ENCODE measurements at places on chromosomes 2 and 18.

- DNase-seq = no peak
Observed at GRCh38 chr2:15780234-15780633, 160.1 kb upstream of the MYCN start.

DNA sequence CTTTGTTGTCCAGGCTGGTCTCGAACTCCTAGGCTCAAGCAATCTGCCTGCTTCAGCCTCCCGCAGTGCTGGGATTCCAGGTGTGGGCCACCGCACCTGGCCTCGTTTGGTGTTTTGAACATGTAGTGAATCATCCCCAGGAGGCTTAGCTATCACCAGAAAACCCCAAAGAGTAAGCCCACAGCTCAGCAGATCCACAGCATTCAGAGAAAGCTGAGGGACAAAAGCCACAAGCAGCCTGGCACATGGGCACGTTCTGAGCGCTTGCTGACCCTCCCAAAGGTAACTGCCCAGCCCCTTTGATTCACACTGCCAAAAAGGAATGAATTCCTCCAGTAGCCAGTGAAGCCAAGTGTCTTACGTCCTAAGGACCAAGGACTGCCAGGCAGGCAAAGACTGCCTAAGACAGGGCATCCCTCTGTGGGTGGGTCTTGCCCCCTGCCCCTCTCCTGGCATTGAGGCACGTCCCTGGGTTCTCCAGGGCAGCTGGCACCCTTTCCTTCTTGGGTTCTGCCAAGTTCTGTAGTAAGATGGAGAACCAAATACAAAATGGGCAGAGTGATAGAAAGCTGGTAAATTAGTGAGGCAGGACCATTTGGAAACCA lies 31.7 kb downstream of the MBP start:
- DNase-seq = no peak

GRCh38 chr2:114542695-114543094 lies 100.3 kb downstream of the DPP10 start:
- no peak for DNase-seq

- DNase-seq = no peak
Observed at GRCh38 chr18:9188359-9189231, 52.0 kb downstream of the ANKRD12 start.

DNA sequence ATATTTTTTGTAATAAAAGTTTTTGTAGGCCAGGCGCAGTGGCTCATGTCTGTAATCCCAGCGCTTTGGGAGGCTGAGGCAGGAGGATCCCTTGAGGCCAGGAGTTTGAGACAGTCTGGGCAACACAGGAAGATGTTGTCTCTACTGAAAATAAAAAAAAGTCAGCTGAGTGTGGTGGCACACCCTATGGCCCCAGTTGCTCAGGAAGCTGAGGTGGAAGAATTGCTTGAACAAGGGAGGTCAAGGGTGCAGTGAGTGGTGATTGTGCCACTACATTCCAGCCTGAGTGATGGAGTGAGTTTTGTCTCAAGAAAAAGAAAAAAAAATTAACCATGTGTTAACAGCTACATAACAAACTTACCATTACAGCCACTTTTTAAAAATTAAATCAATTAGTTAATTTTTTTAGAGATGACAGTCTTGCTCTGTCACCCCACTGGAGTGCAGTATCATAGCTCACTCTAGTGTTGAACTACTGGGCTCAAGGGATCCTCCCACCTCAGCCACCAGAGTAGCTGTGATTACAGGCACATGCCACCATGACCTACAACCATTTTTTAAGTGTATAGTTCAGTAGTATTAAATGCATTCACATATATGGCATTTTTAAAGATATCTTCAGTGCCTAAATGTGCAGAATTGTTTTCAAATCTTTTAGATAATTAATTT lies 67.2 kb upstream of the ACYP2 start:
- no peak for DNase-seq

DNA sequence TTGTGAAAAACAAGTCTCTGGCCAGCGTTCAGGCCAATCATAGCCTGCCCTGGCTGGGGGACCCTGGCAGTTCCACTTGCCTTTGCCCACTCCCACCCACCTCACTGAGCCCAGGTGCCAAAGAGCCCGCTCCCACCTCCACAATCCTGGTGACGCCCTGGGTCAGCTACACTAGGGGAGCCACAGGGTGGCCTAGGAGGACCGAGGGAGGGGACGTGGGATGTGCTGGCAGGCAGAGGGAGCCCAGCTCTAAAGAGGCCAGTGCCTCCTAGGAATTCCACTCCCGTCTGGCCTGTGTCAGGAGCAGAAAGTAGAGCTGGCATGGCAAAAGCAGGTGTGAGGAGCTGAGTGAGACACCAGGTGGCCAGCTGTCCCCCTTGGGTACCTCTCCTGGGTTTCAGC lies 49.3 kb downstream of the TNS1 start:
- DNase-seq = no peak

DNA sequence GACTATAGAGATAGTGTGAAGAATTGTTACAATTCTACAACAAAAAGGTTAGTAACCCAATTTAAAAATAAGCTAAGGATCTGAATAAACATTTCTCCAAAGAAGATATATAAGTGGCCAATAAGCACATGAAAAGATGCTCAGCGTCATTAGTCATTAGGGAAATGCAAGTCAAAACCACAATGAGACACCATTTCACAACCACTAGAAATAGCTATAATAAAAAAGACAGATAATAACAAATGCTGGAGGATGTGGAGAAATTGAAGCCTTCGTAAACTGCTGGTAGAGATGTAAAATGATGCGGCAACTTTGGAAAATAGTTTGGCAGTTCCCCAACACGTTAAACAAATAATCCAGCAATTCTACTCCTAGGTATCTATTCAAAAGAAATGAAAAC lies 366.5 kb upstream of the POU3F3 start:
- DNase-seq = no peak

DNA sequence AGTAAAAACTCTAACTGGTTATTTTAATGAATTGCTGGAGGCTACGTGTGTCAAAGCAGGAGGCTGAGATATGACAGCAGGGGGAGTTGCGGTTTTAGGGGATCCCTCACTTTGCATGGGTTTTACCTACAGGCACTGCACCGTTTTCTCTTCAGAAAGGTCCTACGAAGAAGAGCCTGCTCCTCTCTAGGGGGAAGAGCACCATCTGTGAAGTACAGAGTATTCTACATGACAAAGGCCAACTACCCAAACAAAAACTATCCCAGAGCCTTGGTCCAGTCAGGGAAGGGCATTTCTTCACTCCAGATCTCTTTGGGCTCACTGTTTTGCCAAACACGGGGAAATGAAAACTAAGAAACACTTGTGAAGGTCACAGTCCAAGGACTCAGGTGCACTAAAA lies 696.7 kb upstream of the SOX11 start:
- DNase-seq = no peak

- DNase-seq = no peak
Observed at GRCh38 chr2:213920014-213920413, 490.8 kb upstream of the VWC2L start.

- DNase-seq = no peak
Observed at GRCh38 chr2:31651267-31651666, 70.5 kb upstream of the SRD5A2 start.

GRCh38 chr2:178523596-178524134 lies 43.4 kb downstream of the PLEKHA3 start:
- DNase-seq = no peak

- DNase-seq = no peak
Observed at GRCh38 chr2:188668017-188668680, 306.0 kb upstream of the COL3A1 start.

DNA sequence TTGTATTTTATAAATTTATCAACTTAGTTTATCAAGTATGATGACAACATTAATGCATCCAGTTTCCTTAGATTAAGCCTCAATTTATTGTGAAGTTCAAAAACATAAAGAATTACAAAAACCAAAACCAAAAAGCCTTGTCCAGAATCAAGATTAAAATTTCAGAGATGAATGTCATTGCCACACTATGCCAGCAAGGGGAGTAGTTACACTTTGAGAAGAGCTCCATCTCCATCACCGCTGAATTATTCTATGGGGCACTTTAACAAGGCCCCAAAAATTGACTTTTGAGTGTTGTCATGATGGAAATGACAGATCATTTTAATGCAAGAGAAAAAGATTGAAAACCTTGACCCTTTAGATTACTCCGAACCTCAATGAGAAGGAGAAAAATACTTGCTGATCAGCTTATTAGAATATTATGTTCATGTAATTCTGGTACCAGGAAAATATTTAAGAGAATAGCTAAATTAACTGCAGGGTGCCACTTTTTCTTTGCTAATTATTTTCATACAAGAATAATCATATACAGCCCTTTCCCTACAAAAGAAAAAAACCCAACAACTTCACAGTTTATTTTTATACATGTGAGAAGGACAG lies 152.5 kb upstream of the AQP4 start:
- no peak for DNase-seq

DNA sequence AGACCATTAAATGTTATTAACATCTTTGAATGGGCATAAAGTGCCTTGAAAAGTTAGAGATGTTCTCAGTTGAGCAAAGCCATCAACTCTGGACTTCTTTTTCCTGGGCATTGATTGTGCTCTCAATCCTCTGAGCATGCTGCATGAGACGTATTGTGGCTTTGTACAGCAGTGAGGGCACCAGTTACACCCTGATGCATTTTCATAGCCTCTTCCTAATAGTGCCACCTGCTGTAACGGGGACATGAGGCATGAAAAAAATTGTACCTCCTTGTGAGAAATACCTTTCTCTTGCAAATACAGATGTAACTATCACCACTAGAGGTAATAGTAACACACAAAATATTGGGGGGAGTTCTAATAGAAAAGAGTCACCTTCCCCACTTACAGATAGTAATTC lies 697.5 kb downstream of the TMEM182 start:
- DNase-seq = no peak

GRCh38 chr2:38203446-38203810 lies 127.5 kb upstream of the CYP1B1 start:
- no peak for DNase-seq

DNA sequence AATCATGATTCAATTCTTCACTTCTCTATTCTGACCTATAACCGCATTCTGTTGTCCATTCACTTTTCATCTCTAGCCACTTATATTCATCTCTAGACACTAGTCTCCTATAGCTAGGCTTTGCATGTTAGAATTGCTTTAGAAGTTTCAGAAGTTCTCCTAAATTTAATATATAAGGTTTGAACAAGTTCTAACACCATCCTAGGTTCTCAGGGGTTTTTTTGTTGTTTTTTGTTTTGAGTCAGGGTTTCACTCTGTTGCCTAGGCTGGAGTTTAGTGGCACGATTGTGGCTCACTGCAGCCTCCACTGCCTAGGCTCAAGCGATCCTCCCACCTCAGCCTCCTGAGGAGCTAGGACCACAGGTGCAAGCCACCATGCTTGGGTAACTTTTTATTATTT lies 19.9 kb downstream of the WDSUB1 start:
- no peak for DNase-seq

DNA sequence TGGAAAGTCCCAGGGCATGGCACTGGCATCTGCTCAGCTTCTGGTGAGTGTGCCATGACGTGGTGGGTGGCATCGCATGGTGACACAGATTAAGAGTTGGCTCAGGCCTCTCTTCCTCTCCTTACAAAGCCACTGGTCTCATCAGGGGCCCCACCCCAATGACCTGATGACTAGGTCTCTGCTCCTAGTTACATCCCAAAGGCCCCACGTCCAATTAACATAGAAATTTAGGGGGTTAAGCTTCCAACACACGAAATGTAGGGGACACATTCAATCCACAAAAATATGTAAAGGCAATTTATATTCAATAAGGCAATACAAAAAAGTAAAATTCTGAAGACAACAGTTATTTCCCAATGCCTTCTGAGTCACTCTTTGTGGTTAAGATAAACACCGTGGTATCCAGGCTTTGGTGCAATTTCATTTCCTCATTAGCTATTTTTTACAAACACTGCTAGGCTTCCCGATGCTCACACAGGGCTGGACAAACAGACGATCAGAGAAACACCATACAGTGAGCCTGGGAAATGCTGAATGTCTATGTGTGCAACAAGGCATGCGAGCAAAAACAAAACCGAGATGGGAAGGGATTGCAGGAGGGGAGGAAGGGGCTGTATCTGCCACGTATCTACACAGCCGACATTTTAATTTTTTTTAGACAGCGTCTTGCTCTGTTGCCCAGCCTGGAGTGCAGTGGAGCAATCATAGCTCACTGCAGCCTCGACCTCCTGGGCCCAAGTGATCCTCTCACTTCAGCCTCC lies 67.2 kb downstream of the MBP start:
- DNase-seq = no peak

GRCh38 chr2:75367401-75367800 lies 168.1 kb upstream of the TACR1 start:
- no peak for DNase-seq

- DNase-seq = no peak
Observed at GRCh38 chr2:70643715-70644114, 90.1 kb upstream of the TGFA start.

- no peak for DNase-seq
Observed at GRCh38 chr2:98601532-98602132, 6.7 kb downstream of the COA5 start.

GRCh38 chr2:203583701-203584100 lies 48.6 kb upstream of the RAPH1 start:
- no peak for DNase-seq

- no peak for DNase-seq
Observed at GRCh38 chr2:60447943-60448342, 105.5 kb downstream of the BCL11A start.
